DMS53 (cell line): ENCODE measurements at places on chromosomes 1 and 21.

- DNase-seq: peak; percentile 23
Measured at GRCh38 chr1:119767486-119767885, 1.2 kb downstream of the HMGCS2 start.

DNA sequence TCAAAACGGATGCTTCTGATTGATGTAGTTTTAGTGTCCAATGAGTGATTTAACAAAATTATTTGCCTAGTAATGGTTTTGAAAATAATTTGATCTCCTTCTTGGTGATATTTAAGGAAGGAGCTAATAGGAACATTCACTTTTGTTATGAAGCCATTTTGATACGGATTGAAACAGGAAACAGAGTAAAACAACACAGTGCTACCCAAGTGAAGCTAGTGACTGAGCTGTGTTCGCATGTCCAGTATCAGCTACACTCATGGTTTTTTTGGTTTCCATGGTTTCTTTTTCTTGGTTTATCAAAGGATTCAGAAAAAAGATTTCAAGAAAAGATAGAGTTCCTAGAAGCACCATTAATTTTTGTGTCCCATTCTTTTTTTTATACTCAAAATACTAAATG lies 40.1 kb upstream of the PLEKHO1 start:
- DNase-seq: no peak

GRCh38 chr1:197677752-197678295 lies 97.5 kb downstream of the DENND1B start:
- no peak for DNase-seq

DNA sequence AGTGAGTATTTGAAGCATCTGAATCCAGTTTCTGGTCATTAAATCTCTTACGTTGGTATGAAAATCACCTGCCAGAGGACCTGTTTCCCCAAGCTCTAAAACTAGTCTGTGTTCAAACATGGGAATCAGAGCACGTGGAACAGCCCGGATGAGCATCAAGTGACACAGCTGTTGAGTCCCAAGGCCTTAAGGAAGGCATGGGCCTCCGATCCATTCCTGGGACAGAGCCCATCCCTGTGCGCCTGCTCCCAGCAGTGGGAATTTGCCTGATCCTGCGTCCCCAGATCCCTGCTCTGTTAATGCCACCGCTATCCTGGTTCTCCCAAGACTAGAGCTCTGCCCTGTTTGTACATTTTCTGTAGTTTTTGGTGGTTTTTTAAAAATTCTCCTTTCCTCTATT lies 68.4 kb upstream of the FBXO28 start:
- DNase-seq: no peak

- no peak for DNase-seq
Measured at GRCh38 chr1:30933874-30934252, 25.3 kb upstream of the SDC3 start.

DNA sequence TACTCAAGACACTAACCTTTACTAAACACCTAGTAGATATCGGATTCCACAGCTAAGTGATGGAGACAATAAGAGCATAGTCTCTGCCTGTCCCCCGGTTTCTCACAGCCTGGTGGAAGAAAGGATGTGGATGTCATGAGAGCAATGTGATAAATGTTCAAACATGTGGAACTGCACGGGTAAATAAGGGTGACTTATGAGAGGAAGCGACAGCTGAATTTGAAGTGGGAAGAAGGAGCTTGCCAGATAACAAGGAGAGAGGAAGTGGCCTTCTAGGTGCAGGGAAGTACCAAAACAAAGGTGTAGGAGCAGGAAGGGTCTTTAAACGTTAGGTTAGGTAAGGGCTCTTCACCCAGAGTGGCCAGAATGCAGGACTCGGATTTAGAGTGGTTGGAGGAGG lies 178.6 kb upstream of the NRIP1 start:
- no peak for DNase-seq
